DMS79 (cell line): ENCODE measurements at places on chromosomes 3 and 15.
A peak's percentile ranks its signal among the peaks of the same experiment; 100 is the strongest.

DNA sequence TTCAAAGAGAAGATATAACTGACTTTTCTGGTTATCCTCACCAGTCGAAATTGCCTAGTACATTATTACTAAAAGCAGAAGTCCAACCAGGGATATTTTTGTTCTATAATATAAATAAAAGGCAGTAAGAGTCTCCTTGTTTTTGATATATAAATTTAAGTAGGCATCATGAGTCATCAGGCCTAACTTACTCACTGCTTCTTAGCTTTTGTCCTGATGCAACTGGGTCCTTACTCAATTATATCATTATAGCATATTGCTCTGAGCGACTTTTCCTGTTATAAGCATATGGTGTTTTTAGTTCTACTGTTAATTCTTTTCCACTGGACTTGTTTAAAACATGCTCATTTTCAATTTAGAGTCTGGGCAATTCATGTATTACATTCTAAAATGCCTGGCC is 910.1 kb downstream of the MCTP2 start:
- DNase-seq, result no peak

DNA sequence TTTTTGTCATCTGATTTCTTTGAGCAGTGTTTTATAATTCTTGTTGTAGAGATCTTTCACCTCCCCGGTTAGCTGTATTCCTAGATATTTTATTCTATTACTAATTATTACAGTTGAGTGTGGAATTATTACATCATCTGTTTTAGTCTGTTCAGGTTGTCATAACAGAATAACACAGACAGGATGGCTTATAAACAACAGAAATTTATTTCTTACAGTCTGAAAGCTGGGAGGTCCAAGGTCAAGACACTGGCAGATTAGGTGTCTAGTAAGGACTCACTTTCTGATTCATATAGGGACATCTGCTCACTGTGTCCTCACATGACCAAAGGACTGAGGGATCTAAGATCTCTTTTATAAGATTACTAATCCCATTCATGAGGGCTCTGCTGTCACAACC is 121.3 kb upstream of the THBS1 start:
- no peak for DNase-seq

DNA sequence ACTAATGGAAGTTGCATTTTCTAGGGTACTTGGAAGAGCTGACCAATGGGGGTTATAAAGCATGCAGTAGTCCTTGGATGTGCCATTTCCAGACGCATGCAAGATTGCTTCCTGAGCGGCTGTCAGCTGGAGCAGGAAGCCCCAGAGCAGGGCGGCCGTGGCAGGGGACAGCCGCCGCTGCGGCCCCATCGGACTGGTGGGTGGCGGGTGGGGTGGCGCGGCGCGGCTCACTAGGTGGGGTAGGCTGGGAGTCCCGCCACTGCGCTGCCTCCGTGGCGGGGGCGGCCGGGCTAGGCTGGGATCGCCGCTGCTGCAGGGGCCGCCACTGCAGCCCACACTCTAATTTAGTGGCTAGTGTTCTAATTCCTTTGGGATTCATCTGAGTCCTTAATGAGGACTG is 56.5 kb upstream of the FGF7 start:
- no peak for DNase-seq

DNA sequence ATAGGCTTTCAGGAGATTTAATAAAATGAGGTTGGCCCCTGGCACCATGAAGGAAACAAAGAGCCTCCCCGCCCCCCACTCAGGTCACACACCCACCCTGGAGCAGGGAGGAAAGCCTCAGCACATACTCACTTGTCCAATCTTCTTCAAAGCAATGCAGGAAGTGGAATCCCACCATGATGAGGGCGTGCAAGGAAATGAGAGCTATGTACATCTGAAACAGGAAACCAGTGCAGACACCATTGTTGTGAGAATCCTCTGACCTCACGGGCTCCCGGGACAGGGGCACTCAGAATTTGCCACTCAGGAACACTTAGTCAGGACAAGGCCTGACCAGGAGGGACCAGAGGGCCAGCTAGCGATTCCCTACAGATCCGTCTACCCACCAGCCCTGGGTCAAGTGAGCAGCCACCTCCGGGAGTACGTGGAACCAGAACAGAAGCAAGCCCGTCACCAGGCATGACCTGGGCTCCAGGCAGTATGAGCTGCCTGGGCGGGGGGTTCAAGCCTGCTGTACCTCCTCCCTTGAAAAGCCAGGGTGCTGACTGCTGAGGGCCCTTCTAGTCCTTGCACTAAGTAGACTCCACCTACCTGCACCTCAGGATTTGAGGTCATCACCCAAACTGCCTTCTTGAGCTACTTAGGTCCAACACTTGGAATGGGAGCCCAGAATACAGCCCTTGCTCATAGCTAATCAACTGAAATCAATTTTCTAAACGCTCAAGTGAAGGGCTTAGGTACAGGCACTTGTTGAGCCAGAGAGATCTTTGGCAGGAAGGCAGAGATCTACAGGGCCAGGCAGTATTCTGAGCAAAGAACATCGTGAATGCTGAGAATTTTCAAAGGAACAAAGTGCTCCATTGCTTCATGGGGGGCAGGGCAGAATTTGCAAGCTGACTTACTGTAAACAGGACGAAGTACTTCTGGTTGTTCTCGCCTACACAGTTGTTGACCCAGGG is 42.7 kb downstream of the ZDHHC3 start:
- no peak for DNase-seq

GRCh38 chr3:48001991-48002390 is 14.2 kb downstream of the MAP4 start:
- no peak for DNase-seq

DNA sequence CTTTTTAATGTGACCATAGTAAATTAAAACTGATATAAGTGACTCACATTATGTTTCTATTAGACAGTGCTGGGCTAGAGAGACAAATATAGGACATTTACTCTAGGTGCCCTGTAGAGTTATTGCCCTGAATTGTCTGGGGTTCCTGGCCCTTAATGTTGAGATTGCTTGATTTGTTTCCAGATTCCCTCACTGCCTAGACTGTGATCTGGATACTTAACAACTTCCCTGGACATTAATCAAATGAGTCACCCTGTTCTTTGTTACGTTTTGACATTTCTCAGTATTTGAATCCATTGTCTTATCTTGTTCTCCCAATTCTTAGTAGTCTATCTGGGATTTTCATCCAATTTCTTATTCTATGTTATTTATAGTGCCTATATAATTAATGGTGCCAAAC is 65.8 kb downstream of the DTWD1 start:
- no peak for DNase-seq

- no peak for DNase-seq
Observed at GRCh38 chr3:137134431-137134830, 176.6 kb downstream of the IL20RB start.

GRCh38 chr3:114880078-114880477 is 267.0 kb downstream of the ZBTB20 start:
- peak; percentile 88 for DNase-seq

- DNase-seq, result no peak
Observed at GRCh38 chr15:58748852-58749531, 515 bp downstream of the ADAM10 start.

- DNase-seq, result no peak
Observed at GRCh38 chr3:185606196-185606595, 20.1 kb downstream of the SENP2 start.

GRCh38 chr15:57504599-57504940 is 87.1 kb upstream of the MYZAP start:
- no peak for DNase-seq

DNA sequence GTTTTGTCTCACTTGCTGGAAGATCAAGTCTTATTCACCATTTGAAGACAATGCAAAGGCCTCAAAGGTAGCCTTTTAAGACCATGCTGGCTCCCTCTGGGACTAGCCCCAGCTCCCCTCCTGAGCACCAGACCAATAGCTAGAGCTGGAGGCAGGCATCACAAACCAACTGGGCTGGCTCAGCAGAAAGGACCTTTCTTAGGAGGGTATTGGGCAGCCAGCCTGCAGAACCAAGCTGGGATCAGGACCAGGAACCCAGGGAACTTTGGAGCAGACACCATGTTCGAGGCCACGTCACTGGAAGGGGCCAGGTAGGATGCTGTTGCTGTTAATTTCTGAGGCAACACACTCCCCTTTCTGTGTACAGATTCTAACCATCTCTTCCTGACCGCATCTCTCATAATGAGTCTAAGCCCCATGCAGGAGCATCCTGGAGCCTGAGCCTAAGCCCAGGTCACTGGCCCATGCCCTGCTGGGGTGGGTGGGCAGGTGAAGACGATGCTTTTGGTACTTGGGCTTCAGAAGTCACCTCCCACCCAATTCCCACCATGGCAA is 81.4 kb upstream of the KLF13 start:
- no peak for DNase-seq

GRCh38 chr3:106329521-106329920 is 460.7 kb upstream of the CBLB start:
- no peak for DNase-seq
